Activated CD4-positive, alpha-beta memory T cell treated with anti-CD3 and anti-CD28 coated beads, Interleukin-2, amount 10 ng/mL, durations not matched to agents 7 days and 5 days (primary cell): ENCODE measurements at places on chromosomes 5 and 9.

DNA sequence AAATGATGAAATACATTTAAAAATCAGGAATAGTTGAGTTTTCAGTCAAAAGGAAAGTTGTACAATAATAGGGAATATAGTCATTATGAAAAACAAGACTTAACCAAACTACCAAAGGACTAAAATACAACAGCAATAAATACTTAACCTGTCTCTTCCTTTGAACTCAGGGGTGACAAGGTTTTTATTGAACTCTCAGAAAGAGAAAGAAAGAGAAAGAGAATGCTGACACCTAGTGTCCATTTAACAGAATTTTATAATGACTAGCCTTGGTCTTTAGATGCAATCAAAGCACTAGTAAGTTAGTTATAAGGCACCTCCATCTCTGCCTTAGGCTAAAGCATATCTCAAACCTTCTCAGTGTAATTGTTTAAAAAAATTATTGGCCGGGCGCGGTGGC is 47.5 kb downstream of the UIMC1 start:
- DNase-seq = no peak

GRCh38 chr5:160280384-160281095 is 31.8 kb downstream of the CCNJL start:
- no peak for DNase-seq

DNA sequence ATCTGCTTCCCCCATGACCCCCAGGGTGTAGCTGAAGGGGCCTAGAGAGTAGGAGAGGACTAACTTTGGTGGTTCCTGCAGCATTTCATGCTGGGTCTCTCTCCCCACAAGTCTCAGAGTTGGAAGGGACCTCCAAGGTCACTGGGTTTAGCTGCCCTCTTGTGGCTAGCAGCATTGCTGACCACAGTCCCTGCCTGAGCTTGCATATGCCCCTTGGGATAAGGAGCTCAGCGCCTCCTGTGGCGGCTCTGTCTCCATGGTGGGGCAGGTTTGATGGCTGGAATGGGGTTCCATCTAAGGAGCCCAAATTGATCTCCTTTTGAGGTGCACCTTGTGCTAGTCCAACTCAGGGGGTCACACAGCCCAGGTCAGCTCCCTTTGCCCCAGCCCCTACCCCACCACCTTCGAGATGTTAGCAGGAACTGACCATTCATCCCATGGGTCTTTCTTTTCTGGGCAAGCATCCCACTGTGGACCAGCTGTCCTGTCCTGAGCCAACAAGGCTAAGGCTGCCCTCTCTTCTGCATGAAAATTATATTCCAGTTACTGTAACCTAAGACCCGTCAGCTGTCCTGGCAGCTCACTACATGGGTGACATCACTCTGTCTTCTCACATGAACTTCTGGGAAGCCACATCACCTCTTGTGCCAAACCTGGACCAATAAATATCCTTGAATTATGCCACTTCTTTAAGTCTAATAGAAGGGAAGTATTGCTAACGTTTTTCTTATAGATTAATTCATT is 196.2 kb downstream of the HSPA4 start:
- DNase-seq = no peak

- no peak for DNase-seq
Observed at GRCh38 chr9:94256007-94256406, 3.1 kb upstream of the ZNF169 start.

DNA sequence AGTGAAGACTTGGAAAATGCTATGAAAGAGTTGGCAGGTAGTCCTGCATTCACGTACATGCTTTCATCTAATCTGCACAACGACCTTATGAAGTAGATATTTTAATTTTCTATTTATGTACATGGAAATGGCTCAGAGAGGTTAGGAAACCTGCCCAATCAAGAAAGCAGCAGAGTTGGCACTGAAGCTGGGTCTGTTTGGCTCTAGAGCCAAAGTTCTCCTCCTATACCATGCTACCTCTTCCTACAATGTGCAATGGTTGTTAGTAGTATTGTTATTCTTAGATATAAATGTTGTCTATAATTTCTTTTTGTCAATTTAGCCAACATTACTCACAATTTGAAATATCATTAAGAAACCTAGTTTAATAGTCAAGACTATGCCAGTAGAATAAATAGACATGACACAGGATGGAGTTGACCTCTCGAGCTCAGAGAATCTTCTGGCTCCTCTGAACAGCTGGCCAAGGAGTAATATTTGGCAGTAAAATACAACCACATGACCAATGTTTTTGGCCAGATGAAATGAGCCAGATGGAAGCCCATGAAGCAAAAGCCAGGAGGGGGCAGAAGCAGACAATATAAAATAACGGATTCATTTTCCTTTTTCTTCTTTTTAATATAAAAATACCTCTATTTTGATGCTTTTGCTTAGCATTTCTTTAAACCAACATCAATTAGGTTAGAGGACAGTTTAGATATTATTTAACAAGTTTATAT is 542.3 kb downstream of the PDE4D start:
- no peak for DNase-seq

DNA sequence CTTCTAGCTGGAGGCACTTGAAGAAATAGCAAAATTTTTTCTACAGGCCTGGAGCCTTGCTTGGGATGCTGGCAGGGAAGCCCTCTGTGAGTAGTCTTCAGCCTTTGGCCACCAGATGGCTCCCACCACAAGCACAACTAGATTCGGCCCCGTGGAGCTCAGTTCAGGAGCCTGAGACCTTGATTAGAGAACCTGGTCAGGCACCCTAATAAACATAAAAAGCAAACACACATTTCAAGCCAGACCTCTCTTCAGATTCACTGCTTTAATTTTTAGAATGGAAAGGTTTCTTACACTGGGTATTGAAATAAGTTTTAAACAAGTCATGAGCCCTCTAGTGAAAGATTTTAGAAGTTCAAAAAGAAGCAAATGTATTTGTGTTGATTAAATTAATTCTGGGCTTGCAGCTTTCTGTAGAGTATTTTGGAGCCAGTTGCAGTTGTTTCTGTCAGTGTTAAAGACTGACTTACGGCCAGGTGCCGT is 41.4 kb downstream of the GLRX start:
- DNase-seq = peak; percentile 75

- DNase-seq = no peak
Observed at GRCh38 chr9:137217276-137218211, 4.5 kb downstream of the RNF208 start.

- DNase-seq = no peak
Observed at GRCh38 chr5:127820910-127821553, 117.8 kb downstream of the CCDC192 start.

DNA sequence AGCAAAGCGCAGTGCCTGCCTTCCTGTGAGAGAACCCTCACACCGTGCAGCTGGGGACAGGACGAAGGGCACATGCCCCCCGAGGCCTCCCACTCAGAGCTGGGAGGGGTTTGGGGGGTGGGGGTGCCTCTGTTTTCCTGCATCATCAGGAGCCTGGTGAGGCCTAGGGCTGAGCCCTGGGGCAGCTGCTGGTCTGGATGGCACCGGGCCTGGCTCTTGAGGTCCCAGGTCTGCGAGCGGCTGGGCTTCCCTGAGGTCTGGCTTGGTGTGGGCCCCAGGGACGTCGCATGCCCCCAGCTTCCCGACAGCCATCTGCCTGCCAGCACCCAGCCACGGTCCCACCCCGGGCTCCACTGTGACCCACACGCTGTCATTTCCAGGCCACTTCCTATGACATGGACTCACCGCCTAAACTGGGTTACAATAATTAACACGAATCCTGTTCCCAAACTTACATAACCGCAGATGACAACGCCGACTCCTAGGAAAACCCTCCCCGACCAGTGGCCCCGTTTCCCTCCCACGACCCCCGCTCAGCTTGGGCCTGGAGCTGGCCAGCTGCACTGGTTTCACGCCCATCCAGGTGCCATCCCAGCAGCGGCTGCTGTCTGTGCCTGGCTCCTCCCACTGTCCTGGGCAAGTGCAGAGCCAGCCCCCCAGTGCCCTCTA is 8.7 kb downstream of the NACC2 start:
- DNase-seq = no peak

- DNase-seq = no peak
Observed at GRCh38 chr5:9765419-9766140, 135.4 kb upstream of the TAS2R1 start.

DNA sequence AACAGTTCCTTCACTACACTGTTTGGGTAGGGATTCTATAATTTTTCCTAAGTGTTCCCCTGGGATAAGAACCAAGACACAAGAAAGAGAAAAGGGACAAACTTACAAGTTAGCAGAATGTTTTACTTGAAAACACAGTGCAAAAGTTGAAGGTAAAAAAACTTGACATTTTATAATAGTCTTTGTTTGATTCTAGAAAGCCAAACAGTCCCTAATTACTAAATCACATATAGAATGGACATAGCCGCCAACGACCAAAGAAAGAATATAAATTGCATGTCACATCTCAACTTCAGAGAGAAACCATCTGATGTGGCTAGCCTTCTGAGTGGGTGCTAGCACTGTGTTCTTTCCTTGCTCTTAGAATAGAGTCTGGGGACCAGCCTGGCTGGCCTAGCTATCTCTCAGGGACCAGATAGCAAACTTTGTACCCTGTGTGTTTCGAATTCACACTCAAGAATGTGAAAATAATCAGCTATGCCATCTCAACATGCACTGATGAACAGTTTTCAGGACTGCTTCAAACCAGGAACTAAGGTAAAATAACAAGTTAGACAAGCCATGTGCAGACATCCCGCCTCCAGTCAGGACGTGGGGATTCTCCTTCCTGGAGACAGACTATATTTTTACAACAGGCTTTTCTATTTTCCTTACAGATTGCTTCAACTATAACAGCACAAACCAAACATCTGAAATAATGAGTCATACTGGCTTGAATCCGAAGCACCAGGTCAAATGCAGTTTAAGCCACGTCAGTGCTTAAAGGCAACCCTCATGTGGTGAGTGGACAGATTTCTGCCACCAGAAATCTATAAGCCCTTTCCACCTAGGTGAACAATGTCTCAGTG is 53.7 kb downstream of the LHFPL2 start:
- DNase-seq = no peak

GRCh38 chr5:79287907-79288306 is 52.0 kb downstream of the JMY start:
- no peak for DNase-seq

DNA sequence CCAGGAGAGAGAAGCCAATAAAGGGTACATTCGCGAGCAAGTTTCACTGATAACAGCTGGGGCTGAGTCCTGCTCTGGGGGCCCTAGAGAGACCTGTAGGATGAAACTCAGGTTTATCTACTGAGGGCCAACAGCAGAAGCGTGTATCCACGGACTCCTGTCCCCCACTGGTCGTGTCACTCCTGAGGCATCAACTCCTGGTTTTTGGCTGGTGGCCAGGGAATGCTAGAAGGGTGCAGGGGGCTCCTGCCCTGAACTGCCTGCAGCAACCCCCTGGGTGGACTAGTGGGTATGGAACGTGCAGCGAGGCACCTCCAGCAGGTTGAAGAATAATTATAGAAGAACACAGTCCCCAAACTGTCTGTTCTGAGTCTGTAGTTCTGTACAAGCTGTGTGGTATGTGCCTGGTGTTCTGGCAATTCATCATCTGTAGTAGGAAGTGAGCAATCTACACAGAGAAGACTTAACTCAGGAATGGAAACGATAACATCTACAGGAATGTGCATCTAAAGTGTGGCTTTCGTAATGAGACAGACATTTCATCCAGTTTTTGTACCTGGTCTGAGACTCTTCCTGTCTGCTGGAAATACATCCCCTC is 64.5 kb upstream of the GNA14 start:
- no peak for DNase-seq

DNA sequence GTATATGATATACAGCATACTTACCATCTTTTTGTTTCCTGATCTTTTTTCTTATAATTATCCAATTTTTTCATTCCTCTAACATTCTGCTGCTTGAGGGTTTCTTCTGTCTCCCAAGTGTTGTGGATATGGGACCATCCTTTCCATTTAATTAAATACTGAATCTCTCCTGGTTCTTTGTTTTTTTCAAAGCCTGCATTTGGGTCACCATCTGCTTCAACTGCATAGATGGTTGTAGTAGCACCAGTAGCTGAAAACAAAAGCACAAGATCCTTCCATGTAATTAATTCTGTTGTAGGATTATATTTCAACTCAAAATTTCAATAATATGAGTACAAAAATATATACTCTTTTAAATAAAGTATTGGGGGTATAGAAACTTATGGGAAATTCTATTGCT is 29.4 kb downstream of the CHD1 start:
- DNase-seq = no peak

DNA sequence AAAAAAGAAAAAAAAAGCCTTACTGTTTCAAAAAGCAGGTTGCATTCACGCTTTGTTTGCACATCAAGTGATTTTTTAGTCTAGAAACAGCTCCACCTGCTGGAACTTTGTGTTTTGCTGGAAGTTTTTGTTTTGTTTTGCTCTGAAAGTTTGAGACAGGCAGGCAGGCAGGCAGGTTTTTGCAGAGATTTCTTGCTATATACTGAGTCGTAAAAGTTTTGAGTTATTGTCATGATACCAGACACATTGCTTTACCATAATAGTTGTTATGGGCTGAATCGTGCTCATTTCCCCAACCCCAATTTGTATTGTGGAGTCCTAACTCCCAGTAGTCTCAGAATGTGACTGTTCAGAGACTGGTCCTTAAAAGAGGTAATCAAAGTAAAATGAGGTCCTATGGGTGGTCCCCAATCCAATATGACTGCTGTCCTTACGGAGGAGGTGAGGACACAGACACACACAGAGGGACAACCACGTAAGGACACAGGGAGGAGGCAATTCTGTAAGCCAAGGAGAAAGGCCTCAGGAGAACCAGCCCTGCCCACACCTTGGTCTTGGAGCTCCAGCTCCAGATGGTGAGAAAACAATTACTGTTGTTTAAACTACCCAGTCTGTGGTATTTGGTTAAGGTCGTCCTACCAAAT is 20.9 kb downstream of the OR2Y1 start:
- peak; percentile 29 for DNase-seq

DNA sequence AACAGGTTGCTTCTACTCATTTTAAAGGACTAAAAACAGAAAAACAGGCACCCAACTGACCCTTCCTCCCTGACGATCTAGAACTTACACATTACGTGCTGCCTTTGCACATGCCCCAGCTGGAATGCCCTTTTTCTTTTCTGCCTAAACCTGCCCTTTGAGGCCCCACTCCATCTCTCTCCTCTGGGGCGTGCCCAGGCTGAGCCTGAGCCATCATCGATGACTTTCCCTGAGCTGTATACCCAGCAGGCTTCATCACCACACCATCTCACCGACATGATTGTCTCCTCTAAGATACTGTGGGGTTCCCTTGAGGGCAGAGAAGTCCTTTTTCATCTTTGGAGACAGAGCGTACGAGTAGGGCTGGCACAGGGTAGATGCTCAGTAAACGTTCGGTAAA is 24.1 kb upstream of the GABBR2 start:
- no peak for DNase-seq

DNA sequence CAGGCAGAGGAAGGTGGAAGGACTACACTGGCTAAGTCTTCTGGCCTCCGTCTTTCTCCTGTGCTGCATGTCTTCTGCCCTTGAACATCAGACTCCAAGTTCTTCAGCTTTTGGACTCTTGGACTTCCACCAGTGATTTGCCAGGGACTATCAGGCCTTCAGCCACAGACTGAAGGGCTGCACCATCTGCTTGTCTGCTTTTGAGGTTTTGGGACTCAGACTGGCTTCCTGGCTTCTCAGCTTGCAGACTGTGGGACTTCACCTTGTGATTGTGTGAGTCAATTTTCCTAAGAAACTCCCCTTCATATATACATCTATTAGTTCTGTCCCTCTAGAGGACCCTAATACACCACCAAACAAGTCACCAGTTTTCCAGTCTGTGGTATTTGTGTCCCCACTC is 9.7 kb upstream of the ANKDD1B start:
- no peak for DNase-seq

GRCh38 chr9:76358628-76359280 is 35.5 kb downstream of the RFK start:
- no peak for DNase-seq
